Pancreas (tissue), 10 donors: ENCODE measurements at places on chromosomes 7 and 10. TPM values are rescaled to one million over a fixed set of nuclear protein-coding genes. Genes with fewer than 3 reads are reported as not detected.

DNA sequence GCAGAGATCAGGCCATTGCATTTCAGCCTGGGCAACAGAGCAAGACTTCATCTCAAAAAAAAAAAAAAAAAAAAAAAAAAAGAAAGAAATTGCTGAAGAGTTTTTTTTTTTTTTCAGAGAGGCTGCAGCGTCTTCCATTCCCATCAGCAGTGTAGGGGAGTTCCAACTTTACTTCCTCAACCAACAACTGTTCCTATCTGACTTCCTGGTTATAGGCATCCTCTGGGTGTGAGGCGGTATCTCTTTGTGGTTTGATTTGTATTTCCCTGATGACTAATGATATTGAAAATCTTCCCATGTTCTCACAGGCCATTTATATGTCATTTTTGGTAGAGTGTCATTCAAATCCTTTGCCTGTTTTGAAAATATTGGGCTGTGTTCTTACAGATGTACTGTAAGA, 40.2 kb downstream of the PRTFDC1 start:
- no peak for DNase-seq

ENTPD7 gene
- total RNA-seq, result 8.4 TPM

ANKRD61 gene
- total RNA-seq, result not detected

DNA sequence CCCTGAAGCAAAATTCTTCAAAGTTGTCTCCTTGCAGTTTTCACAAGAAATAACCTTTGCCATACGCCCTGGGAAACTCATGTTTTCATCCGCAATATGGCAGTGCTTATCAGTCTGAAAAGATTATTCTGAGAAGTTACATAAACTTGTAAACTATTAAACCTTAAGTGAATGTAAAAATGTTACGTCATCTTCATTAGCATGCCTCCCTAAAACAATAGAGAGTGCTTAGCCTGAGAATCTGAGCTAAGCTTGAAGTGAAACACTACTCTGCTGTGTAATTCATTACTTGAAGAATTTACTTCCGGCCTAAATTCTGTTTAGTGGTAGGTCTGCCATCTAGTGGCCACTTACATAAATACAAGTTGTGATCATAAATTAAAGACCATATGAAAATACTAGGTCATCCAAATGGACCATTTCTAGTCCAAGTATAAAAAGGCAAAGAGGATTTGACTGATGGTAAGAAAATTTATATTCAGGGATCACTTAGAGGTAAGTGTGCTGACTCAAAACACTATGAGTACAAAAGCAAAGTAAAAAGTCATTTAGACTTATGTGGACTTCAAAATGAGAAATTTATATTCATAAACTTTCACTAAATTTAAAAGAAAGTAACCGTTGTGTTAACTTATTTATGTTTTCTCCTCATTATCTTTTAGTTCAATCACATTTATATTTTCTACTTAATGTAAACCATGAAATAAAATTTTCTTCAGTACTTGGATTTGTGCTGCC, 745.1 kb upstream of the LRRTM3 start:
- DNase-seq, result no peak

DNA sequence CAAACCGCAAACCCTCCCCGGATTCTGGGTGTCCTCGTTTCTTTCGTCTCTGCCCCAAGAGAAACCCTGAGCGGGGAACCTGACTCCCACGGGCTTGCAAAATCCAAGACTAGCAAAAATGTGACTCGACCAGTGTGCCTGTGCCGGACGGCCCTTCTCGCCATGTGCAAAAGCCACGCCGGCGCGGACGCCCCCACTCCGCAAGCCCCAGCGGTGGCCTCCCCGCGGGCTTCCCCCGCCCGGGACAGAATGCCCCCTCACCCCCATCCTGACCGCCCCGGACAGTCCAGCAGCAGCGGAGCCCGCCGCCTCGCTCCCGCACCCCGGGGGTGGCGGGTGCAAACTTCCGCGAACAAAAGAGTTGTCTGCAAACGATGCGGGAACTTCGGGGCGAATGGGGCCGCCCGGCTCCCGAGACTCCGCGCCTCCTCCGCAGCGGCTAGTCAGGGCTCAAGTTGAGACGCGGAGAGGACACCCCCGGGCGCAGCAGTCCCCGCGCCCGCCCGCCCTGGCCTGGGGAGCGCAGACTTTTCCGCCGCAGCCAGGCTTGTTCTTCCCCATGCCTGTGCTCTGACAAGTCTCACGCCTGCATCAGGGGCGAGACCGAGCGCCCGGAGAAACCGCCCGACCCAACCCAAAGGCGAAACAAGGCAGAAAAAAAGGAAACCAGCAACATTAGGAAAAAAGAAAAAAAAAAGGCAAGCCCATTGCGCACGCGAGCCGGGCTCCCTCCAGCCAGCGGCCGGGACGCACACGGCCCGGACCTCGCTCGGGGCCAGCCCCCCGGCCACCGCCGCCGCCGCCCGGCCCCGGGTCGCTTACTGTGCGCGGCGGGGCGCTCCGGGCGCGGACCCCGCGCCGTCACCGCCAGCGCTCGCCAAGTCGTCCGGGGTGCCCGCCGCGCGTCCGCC, 732 bp downstream of the FAM53B start:
- DNase-seq, result peak; percentile 47

PWWP2B gene
- 34.0 TPM for total RNA-seq

GRCh38 chr7:34108165-34108564, 202.8 kb downstream of the BMPER start:
- no peak for DNase-seq

DNA sequence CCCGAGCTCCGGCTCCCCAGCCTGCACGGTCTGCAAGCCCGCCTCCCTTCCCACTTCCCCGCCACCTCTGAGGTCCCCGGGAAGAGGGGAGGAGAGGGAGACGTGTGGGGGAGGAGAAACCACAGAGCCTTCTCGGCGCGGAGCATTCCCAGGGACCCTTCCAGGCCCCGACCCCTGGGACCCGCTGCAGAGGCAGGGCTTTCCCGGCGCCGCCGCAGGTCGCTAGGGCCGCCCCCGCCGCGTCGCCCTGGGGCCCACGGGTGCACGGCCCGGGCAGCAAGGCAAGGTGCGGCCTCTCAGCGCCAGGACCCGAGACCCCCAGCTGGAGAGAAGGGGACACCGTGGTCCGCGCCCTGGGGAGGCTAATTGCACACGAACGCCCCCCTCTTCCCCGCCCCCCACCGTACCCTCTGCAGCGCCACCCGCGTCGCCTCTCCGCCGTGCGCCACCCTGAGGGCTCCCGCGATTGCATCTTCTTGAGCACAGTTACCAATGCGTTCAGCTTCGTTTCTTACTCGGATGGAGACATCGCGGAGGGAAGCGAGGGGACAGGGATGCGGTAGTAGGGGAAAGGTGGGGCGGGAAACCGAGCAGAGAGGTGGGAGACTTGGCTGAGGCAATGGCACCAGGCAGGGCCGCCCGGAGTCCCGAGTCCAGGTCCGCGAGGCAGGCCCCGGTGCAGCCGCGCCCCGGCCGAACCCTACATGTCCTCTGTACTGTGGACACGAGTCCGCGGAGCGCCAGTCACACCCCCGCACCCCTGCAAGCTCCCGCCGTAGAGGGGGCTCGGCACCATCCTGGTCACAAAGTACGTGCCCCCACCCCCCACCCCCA, 28.9 kb downstream of the SKIDA1 start:
- DNase-seq, result peak; percentile 40

GRCh38 chr10:5953676-5954075, 23.7 kb downstream of the IL15RA start:
- peak; percentile 7 for DNase-seq
